Mucosa of gallbladder (tissue), 1 donor: ENCODE measurements at places on chromosomes 11 and 22. TPM values are rescaled to one million over a fixed set of nuclear protein-coding genes. Genes with fewer than 3 reads are reported as not detected.

GRCh38 chr11:134483857-134484256 lies 71.8 kb upstream of the B3GAT1 start:
- DNase-seq = no peak

- DNase-seq = peak; percentile 81
These were observed 28.5 kb downstream of the GLB1L2 start for GRCh38 chr11:134360050-134360835.

GRCh38 chr22:30591588-30592359 lies at the start of gene PES1:
PES1 (minus strand) TSS chr22:30591910; CDS start chr22:30591833, 77 bp downstream.
- DNase-seq = peak; percentile 97

- no peak for DNase-seq
These were observed 160.8 kb downstream of the MSANTD4 start for GRCh38 chr11:105861225-105861624.

DNA sequence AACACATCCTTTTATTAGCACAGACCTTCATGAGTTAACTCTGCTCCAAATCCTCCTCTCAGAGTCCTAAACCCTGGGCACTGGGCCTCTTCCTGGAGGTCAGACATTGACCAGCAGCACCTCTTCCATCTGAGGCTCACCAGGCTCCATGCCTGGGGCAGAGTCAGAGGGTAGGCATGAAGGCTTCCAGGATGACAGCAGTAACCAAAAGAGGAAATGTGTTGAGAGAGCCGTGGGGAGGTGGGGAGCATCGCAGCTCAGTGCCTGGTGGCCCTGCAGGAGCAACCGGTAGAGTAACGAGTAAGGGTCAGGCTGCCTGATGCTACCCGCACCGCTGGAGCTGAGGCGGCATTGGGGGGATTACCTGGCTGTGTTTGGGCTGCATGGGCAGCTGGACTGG lies 9.4 kb upstream of the NAV2 start:
- DNase-seq = no peak

- no peak for DNase-seq
These were observed 3.3 kb downstream of the POLD4 start for GRCh38 chr11:67349928-67350465.

GRCh38 chr22:39527481-39527961 lies 5.0 kb downstream of the RPS19BP1 start:
- peak; percentile 56 for DNase-seq

DNA sequence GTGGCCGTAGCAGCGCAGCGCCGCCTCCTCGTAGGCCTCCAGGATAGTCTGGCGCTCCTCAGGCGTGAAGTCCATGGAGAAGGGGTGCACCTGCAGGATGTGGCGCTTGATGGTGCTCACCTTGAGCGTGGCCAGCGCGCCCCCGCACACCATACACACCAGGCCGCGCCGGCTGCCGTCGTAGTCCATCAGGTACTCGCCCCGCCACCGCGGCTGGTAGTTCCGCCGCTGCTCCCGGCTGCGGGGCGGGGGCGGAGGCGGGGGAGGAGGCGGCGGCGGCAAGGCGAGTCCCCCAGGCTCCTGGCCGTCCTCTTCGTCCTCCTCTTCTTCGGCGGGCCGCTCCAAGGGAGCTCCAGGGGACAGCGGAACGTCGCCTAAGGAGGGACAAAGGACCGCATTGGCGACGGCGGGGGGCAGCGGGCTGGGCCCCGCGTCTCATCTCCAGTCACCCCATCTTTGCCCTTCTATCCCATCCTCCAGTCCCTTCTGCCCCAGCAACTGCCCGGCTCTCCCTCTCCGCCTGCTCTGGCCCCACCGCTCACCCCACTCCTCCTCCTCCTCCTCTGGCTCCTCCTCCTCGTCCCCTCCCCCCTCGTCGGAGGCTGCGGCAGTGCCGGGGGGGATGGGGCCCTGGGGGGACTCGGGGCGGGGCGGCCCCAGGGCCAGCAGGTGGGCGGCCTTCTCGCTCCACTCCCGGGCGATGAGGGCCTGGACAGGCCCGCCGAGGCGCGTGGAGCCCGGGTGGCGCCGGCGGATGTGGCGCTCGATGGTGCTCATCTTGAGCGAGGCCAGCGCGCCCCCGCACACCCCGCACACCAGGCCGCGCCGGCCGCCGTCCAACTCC lies 4.9 kb downstream of the ZFTA start:
- DNase-seq = peak; percentile 40

DNA sequence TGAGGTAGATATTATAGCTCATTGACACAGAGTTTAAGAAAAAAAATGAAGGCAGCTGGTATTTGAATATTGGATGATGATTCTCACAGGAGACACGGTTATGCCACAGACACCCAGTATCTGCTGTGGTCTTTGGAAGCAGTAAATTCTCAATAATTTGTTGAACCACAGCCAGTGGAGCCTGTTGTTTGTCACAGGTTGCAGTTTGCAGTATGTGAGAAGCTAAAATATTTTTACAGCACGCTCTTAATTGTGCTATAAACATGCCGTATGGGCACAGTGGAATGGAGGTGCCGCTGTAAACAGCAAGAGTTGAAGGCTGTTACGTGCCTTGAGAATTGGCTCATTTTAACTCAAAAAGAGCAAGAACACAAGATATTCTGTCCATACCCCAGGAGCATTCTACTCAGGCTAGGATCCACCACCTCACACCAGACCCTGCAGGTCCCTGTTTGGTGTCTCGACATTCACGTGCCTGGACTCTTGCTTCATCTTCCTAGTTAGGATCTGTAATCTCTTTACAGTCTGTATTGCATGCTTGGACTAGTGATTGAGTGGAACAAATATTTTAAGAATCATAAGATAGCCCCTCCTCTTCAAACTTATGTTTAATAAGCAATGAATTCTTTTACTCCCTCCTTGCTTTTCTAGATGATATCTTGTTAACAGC lies 94.7 kb upstream of the GAL start:
- no peak for DNase-seq

DNA sequence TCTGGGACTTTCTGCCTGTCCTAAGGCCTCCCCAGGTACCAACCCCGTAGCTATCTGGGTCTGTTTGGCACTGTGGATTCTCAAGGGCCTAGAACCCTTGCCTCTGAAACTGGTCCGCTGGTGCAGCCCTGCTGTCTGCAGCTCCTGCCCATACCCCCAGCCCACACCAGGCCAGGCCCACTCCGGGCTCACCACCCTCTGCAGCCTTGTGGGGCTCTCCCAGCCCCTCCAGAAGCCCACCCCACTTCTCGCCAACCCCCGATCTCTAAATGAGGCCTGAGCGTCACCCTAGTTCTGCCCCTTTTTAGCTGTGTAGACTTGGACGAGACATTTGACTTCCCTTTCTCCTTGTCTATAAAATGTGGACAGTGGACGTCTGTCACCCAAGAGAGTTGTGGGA lies 4.7 kb downstream of the KLHDC7B start:
- DNase-seq = no peak

- peak; percentile 85 for DNase-seq
These were observed 289.2 kb downstream of the MN1 start for GRCh38 chr22:27512283-27512761.

DNA sequence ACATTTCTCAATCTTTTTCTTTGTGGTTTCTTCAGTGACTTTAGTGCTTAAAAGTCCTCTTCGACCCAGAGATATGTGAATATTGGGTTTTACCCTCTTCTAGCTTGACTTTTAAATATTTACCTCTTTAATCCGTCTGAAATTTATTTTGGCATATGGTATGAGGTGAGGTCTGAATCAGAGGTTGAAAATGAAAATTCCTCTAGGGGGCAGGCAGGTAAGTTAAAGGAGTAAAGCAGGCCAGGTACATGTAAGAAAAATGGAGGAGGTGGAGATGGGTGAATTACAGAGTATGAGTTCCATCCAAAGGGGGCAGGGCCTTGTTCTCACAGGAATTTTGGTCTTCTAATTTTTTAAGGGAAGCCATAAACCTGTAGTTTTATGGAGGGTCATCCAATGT lies 263.8 kb upstream of the NARS2 start:
- no peak for DNase-seq

DNA sequence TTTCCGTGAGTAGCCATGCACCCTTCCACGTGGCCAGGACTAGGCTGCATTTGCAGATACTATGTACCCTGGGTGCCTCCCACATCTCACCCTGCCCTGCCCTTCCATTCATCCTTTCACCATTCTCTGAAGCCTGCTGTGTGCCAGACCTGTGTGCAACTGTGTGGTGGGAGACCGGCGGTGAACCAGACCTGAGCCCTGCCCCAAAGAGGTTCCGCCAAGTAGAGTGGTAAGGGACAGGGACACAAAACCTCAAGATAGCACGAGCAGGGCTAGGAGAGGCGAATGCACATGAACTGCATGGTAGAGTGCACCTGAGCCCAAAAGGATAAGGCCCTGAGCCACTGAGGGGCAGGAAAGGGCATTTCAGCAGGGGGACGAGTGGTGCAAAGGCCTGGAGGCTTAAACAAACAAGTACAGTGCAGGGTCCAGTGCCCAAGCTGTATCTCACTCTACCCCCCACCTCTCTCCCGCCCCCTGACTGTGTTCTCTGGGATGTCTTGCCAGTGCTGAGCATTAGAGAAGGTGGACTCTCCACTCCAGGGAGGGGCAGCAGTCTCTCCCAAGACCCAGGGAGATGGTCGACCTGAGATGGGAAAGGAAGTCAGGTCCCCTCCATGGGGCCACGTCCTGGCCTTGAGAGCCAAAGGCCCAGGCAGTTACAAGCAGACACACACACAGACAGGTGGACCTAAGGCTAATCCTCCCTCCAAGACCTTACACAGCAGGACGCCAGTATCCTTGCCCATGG lies 14.1 kb upstream of the ARAP1 start:
- no peak for DNase-seq

DNA sequence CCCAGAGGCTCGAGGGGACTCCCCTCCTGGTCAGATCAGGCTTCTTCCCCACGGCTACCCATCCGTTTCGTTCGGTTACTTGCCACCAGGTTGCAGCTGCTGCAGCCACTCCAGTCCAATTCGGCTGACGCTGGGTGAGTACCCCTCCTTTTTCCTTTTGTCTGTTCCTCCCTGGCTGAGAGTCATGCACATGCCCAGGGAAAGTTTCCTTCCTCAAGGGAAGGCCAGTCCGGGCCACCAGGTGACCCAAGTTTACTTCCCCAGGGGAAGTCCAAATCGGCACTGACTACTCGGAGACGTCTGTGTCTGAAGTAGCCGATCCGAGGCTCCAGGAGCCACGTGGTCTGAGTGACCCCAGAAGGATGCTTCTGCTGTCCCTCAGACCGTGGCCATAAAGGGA lies 13.2 kb upstream of the OR56A3 start:
- no peak for DNase-seq

DNA sequence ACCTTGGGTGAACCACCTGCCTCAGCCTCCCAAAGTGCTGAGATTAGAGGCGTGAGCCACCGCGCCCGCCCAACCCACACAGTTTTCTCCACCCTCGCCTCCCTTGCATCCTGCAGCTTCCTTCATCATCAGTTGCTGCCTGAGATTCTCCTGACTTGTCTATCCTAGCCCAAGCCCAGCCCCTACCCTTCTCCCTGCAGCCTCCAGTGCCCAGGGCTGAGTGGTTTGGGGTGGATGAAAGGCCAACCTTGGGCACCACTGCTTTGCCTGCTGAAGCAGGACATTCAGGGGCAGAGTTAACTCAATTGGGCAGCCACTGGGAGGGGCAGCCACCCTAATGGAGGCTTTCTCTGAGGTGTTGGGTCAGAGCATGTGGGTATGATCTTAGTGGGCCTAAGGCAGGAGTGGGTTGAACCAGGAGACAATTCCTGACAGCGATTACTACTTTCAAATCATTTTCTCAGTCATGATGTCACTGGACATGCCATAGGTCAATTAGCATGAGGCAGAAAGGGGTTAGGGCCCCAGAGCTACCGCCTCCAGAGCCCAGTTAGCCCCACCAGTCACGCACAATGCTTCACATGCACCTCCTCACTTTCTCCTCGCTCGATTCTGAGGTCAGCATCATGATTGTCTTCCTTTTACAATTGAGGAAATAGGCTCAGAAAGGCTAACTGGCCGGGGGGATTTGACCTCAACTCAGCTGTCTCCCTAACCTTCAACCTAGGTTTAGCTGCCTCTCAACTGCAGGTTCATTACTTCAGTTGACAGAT lies 1.0 kb upstream of the FKBP2 start:
- DNase-seq = peak; percentile 52

DNA sequence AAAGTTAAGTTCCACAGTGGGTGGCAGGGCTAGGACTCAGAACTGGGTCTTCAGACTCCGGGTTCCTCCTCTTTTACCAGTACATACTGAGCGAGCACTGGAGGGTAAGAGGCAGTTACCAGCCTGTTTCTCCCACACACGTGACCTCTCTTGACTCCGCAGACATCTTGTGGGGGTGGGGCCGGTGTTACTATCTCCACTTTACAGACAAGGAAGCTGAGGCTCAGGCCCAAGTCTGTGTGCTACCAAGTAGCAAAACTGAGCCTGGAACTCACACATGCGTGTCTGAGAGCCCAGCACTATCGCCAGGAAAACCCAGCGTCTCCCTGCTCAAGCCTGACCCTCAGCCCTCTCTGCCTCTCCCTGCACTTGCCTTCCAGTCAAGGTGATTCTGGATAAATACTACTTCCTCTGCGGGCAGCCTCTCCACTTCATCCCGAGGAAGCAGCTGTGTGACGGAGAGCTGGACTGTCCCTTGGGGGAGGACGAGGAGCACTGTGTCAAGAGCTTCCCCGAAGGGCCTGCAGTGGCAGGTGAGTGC lies 16.0 kb upstream of the SMIM35 start:
- DNase-seq = no peak

DNA sequence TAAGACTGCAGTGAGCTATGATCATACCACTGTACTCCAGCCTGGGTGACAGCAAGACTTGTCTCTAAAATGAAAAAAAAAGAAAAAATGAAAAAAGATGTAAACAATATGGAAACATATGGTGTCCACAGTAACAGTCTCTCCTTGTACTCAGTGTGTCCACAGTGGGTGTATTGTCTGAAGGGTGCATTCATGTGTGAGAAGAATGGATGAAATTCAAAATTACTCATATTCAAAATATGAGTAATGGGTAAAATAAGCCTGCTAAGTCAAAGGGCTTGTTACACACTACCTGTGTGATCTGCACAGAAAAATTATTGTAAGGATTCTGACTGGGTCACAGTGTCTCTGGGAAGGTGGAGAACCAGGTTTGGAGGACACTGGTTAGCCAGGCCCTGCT lies 26.9 kb downstream of the PPFIA1 start:
- no peak for DNase-seq

DNA sequence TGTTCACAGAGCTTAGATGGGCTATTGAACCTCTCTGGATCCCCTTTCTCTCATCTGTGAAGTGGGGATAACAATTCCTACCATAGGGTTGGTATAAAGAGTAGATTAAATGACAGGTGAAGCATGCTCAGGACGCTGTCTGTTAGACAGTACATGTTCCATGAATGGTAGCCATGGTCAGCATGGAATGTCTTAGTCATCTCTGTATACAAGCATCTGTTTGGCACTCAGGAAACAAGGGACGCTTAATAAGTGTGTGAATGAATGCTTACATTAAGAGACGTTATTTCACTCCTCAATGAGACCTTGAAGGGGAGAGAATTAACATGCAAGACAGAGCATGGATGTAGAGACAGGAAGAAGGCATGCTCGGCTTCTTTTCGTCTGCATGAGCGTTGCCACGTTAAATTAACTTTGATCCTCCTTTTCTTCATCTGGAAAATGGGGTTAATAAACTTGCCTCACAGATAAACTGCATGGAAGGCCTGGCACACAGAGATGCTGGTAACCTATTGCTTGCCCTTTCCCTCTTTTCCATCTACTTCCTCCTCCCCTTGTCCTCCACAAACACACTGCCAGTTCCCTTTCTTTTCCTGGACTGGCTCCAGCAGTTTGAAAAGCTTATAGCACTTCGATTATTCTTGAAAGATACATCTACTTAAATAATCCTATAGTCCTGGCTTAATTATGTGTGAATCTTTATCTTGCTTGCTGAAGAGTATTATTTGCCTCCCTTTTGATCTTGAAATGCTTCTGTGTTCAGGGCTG lies 267.2 kb upstream of the MTNR1B start:
- no peak for DNase-seq

Gene MPZL3
- total RNA-seq = 23.2 TPM

Gene IL18BP
- total RNA-seq = 10.6 TPM

Gene TNNI2
- total RNA-seq = 73.7 TPM

Gene SOX10
- 5.1 TPM for total RNA-seq
